ENCODE measurements at places on chromosomes 2 and 18.

GRCh38 chr18:433298-433697 lies 67.2 kb downstream of the COLEC12 start:
- DNase-seq = no peak

GRCh38 chr18:38811209-38811608 lies 1245.6 kb upstream of the CELF4 start:
- no peak for DNase-seq

GRCh38 chr2:143942486-143942885 lies 577.4 kb downstream of the ZEB2 start:
- no peak for DNase-seq

DNA sequence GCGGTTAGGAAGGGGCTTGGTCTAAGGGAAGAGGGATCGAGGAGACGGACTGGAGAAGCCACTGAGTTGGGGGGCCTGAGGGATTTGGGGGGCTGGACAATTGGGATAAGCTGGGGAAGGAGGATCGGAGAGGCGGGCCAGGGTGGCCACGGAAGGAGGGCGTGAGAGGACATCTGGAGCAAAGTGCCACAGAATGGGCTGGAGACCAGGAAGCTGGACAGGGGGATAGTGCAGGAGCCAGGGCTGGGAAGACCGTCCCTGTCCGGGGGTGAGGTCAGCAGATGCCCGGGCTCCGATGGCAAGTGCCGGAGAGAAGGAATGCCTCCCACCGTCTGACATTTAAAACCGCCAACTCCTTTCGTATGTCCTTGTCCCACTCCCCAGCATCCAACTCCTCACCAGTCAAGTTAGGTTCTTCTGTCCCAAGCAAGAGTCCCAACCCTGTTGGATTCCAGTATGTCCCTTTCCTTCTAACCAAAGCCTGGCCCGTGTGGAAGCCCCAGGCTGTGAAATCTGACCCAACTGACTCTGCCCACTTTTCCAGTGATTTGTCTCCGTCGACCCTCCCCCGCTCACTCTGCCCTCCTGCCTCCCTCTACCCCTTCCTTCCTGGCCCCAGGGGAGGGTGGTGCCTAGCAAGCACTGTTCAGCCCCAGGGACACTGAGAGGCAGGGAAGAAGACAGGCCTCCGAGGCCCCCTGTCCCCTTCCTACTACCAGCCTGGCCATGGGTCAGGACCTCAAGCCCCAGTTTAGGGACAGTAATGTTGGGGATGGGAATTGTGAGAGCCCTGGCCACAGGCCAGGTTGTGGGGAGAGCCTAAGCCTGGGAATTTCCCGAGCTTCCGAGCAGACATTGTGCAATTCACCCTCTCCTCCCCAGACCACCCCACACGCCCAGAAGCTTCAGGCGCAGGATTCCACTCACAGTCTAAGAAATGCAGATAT lies 31.5 kb upstream of the TMBIM1 start:
- peak; percentile 64 for DNase-seq

DNA sequence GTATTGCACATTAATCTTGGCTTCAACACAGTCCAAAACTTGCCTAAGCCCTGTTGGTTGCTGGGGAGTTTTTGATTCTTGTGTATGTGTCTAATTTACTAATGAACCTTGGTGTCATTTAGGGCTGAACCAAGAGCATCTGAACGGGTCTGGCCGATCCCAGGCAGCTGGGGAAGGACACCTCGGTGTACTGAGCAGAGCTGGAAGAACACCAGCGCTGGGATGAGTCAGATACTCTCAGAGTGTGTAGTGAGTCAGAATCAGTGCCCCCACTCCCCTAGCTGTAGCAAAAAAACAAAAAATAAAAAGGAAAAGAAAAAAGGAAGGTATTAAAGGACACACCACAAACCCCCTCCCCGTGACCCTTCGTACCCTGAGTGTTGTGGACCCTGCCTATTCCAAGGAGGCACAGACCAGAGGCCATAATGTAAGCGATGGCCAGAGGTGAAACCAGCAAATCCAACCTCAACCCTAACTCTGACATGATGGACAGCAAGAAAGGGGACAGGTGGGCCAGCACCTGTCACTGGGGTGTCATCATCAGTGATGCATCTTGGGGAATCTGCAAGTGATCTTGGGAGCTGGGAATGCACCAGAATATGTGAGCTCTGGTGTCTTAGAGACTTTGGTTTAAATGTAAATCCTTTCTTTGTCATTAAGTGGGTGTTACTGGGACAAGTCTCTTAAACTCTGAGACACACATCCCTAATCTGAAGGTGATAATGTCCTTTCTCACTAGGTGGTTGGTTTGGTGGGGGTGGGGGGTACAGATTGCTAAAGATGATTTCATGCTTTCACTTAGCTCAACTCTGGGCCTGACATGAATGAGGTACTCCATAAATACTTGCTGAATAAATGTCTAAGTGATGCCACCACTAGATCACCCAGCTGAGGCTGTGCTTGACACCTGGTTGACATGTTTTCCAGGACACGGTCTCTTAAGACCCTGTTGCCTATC lies 34.2 kb upstream of the NCOA1 start:
- peak; percentile 45 for DNase-seq

DNA sequence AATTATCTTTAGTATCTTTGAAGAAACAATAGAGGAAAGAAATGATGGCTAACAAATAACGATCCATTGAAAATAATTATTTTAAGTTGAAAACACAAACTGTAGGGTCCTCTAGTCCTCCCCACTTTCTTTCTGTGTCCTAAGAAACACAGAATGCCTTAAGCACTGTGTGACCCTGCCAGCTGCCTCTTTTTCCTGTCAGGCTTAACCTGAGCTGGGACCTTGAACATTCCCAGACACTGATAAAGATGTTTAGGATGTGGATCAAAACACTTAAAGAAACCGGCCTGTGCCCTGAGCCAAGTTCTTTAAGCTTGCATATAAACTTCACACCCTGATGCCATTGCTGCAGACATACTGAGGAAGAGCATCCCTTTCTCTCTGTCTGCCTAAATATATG lies 755.4 kb upstream of the VRK2 start:
- no peak for DNase-seq
